ENCODE measurements at places on chromosomes 12 and 14.
A peak's percentile ranks its signal among the peaks of the same experiment; 100 is the strongest.

- DNase-seq = no peak
These were observed 214.1 kb upstream of the PELI2 start for GRCh38 chr14:55904086-55904485.

DNA sequence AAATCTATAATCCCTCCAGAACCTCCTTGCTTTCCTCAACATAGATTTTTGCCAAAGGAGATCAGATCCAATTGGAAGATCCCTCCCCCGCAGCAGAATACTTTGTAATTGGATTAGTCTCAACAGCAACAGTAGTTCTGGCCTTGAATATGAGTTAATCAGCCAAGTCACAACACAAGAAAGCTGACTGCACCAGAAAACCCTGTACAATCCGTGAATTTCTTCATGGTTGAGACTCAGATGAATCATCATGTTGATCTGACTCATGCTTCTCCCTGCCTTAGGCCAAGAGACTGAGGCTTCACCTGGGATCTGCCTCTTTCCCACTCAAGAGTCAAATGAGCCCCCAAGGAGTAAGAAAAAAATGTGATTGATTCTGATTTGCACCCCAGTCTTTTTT lies 3.0 kb upstream of the METTL17 start:
- no peak for DNase-seq

GRCh38 chr12:108315486-108316105 lies 23.5 kb downstream of the CMKLR1 start:
- DNase-seq = no peak

GRCh38 chr14:77926942-77927341 lies 127.0 kb downstream of the ADCK1 start:
- DNase-seq = no peak

DNA sequence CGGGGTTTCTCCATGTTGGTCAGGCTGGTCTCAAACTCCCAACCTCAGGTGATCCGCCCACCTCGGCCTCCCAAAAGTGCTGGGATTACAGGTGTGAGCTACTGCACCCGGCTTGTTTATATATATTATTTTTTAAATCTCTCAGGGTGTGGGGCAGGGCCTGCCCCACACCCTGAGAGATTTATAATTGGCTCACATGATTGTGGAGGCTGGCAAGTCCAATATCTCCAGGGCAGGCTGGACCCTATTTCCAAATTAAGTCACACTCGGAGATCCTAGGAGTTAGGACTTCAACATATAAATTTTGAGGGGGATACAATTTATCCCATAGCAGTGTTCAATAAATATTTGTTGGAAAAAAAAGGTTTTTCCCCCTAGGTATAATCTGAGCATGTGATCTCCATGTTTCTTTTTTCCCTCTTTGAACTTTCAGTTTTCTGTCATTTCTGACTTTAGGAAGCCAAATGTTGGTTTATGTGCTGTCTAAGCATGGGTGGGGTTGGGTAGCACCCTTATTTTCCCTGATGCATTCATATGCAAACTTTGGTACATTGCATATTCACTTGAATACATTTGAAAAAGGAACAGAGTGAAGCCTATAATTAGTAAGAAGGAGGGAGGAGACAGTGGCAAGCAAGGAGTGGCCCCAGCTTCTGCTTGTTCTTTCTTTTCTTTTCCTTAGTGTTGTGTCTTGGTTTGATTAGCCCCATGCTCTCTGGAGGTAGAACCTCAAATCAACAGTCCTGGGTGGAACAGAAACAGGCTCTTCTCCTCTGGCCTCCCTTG lies 8.7 kb upstream of the A2ML1 start:
- no peak for DNase-seq

DNA sequence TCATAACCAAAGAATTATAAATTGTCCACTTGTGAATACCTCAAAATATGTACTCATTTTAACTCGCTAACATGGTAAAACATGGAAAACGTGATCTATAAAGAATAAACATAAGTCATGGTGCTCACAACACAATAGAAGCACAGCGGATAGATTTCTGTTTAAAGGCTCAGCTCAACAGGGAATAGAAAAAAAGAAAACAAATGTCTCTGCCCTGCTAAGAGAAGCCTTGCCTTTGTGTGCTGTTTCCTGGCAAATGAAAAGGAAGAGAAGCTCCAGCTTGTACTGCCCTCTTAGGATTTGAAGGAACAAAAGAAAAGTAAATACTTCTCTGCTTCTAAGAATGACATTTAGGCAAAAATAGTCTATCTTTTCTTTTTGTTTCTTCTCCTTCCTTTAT lies 121.0 kb upstream of the KRR1 start:
- DNase-seq = no peak

GRCh38 chr12:97645726-97646125 lies 183.1 kb downstream of the RMST start:
- DNase-seq = no peak

DNA sequence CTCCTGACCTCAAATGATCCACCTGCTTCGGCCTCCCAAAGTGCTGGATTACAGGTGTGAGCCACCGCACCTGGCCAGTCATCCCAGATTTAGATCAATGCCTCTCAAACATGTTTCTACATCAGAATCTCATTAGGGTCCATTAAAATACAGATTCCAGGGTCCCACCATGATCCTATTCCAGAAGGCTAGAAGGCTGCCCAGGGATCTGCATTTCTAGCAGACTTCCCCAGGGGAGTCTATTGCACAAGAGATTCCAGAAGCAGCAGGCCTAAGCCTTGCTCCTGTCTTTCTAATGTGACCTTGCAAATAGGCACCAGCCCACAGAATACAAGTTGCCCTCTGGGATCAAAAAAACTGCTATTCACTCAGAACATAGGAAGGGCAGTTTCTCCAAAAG lies 81.5 kb downstream of the SCARB1 start:
- no peak for DNase-seq

GRCh38 chr14:33127531-33127930 lies 188.9 kb downstream of the NPAS3 start:
- DNase-seq = no peak

GRCh38 chr14:86296173-86296572 lies 766.2 kb downstream of the FLRT2 start:
- DNase-seq = no peak

- peak; percentile 75 for DNase-seq
These were observed 59.4 kb downstream of the TSPAN11 start for GRCh38 chr12:30985814-30986452.

DNA sequence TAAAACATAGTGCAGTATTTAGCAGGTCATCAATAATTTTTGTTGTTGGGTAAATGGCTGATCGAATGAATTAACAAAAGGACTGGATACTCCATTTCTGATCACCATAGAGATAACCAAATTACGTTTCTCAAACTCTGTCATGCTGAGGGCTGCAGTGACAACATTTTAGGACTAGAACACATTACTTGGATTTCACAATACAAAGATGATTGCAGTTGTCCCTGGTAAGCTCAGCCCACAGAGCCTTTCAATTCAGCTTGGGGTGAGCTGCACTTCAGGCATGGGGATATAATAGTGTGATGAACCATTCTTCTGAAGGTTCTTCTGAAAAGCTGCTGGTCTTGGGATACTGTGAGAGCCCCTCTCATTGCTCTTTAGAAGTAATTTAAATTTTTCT lies 74.3 kb downstream of the FAR2 start:
- no peak for DNase-seq

DNA sequence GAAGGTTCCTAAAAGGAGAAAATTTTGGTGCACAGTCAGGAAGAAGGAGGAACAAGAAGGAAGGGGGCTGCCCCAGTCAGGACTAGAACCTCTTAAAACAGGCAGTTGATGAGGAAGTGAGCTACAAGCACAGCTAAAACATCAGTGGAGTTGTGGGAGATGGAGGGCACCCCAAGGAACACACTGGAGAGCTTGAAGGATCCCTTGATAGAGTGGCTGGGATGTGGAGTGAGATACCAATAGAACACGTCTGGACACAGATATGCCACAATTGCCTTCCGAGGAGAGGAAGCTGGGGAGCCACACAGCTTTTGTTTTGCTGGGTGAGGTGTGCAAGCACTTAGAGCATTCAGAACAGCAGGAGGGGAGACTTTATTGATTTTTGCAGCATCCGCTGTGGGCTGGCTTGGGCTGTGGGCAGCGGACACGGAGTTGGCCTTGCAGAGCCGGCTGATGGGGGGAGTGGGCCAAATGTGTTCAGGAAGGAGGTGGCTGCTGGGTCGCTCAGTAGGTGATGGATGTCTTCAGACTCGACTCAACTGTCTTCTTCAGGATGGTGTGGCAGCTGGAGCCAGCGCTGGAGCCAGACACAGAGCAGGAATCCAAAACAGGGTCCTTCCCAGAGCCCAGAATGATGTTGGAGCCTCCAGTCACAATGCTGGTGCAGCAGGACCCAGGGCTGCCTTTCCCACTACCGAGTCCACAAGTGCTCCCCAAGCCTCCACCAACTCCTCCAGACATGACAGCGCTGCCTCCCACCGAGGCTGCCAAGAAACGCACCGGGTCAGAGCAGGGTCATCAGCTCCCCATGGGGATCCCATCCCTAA lies 4.7 kb upstream of the KRT79 start:
- DNase-seq = no peak

GRCh38 chr12:40947797-40948196 lies 240.3 kb upstream of the PDZRN4 start:
- no peak for DNase-seq
